Activated CD8-positive, alpha-beta memory T cell treated with anti-CD3 and anti-CD28 coated beads, Interleukin-2, amount 10 ng/mL, durations not matched to agents 7 days and 5 days (primary cell): ENCODE measurements at places on chromosomes 1 and 21. TPM values are rescaled to one million over a fixed set of nuclear protein-coding genes. Genes with fewer than 3 reads are reported as not detected.

The A3GALT2 gene
- not detected for total RNA-seq

The CCDC27 gene
- not detected for total RNA-seq

DNA sequence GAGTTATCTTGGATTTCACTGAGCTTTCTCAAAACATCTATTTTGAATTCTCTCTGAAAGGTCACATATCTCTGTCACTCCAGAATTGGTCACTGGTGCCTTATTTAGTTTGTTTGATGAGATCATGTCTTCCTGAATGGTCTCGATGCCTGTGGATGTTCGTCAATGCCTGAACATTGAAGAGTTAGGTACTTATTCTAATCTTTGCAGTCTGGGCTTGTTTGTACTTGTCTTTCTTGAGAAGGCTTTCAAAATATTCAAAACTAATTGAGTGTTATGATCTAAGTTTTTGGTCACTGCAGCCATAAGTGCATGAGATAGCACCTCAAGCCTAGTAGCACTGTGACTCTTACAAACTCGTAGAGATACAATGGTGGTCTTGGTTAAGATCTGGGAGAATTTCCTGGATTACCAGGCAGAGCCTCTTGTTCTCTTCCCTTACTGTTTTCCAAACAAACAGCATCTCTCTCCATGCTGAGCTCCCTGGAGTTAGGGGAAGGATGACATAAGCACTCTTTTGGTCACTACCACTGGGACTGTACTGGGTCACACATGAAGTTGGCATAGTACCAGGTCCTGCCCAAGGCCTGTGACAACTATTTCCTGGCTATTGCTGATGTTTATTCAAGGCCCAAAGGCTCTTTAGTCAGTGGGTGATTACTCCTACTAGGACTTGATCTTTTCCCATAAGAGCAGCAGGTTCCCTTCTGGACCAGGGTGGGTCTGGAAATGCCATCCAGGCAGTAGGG lies 25.6 kb downstream of the SLC22A15 start:
- DNase-seq: no peak
- peaks cover 6% of the 10 kb centered on the region for H3K27me3 ChIP-seq
- no peak overlapping the region for H3K27ac ChIP-seq
- peaks cover 32% of the 10 kb centered on the region for H3K36me3 ChIP-seq
- H3K4me1 ChIP-seq: peaks cover 13% of the 10 kb centered on the region

GRCh38 chr1:202157945-202158344 lies 2.5 kb downstream of the PTPN7 start:
- peaks cover 57% of the 10 kb centered on the region for H3K36me3 ChIP-seq
- H3K4me1 ChIP-seq: peaks cover 67% of the 10 kb centered on the region
- no peaks in the 10 kb centered on the region for H3K27me3 ChIP-seq
- peak overlapping the region; percentile 98 for H3K4me3 ChIP-seq
- DNase-seq: no peak

DNA sequence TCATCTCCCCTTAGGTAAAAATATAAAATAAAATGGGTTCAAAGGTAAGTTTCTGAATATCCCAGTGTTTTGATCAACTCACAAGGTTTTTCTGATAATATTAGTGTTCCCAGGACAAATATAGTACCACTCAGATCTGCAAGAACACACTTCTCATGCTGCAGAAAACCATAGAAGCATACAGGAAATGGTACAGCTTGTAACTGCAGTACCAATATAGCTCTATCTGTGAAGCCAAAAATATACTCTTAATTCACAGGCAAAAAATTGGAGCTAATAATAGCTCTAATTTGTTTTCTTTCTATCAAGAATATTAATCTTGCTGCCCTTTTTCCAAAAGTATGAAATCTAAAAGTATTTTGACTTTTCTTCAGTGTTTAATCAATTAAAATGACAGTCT lies 13.2 kb downstream of the VPS45 start:
- H3K27ac ChIP-seq: no peak overlapping the region
- H3K4me3 ChIP-seq: no peak overlapping the region
- DNase-seq: no peak

DNA sequence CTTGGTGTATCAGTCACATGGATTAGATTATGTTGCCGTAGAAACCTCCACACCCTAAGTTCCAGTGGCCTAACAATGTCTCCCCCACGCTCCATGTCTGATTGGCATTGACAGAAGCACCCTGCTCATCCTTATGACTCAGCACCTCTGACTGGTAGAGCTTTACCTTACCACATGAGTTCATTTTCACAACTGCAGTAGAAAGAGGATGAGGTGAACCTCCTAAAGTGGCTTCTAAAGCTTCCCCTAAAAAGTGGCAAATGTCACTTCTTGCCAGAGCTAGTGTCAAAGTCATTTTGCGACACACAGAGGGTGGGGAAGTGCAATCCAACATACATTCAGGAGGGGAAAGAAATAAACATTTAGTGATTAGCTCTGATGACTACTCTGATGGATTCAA lies 30.6 kb upstream of the LYPD8 start:
- DNase-seq: peak; percentile 48
- no peak overlapping the region for H3K4me3 ChIP-seq
- peaks cover 13% of the 10 kb centered on the region for H3K4me1 ChIP-seq
- no peak overlapping the region for H3K27ac ChIP-seq

- no peak overlapping the region for H3K4me3 ChIP-seq
- H3K4me1 ChIP-seq: no peaks in the 10 kb centered on the region
- H3K36me3 ChIP-seq: no peaks in the 10 kb centered on the region
- DNase-seq: no peak
Observed at GRCh38 chr1:193846876-193847604, 660.6 kb upstream of the B3GALT2 start.

GRCh38 chr1:4931486-4931885 lies 277.1 kb downstream of the AJAP1 start:
- no peak overlapping the region for H3K27ac ChIP-seq
- no peak for DNase-seq
- no peak overlapping the region for H3K4me3 ChIP-seq
- no peaks in the 10 kb centered on the region for H3K36me3 ChIP-seq
- no peaks in the 10 kb centered on the region for H3K27me3 ChIP-seq
